ENCODE measurements at places on chromosomes 6 and 20.

DNA sequence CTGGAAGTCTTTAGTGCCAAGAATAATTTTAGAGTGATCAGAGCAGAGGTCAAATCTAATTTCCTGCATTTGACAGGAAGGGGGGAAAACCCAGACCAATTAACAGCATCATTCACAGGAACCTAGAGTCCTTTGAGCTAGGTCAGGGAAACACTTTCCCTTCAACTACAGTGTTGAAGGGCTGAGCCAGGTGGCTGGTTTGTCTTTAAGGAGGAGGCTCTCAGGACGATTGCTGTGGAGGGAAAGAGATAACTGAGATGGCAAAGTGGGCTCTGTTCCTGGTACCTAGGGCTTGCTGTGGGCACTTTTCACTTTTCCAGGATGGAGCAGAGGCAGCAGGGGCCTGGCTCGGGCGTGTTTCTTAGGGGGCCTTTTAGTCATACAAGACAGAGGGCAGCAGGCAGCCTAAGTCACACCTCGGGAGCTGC lies 111.9 kb downstream of the SCML4 start:
- H3K4me1 ChIP-seq, result peaks cover 28% of the 10 kb centered on the region
- no peak for DNase-seq
- H3K27ac ChIP-seq, result no peak overlapping the region
- H3K27me3 ChIP-seq, result peaks cover 25% of the 10 kb centered on the region

GRCh38 chr20:46118481-46119020 lies 437 bp downstream of the CD40 start:
- no peak for DNase-seq
- H3K36me3 ChIP-seq, result no peaks in the 10 kb centered on the region
- no peaks in the 10 kb centered on the region for H3K4me1 ChIP-seq
- peak overlapping the region; percentile 86 for H3K4me3 ChIP-seq
- no peak overlapping the region for H3K27ac ChIP-seq
- peaks cover 73% of the 10 kb centered on the region for H3K27me3 ChIP-seq

- no peak overlapping the region for H3K27ac ChIP-seq
- peaks cover 8% of the 10 kb centered on the region for H3K4me1 ChIP-seq
- DNase-seq, result no peak
- no peak overlapping the region for H3K4me3 ChIP-seq
- H3K27me3 ChIP-seq, result no peaks in the 10 kb centered on the region
- no peaks in the 10 kb centered on the region for H3K36me3 ChIP-seq
Observed at GRCh38 chr6:169445661-169446581, 192.3 kb upstream of the THBS2 start.

DNA sequence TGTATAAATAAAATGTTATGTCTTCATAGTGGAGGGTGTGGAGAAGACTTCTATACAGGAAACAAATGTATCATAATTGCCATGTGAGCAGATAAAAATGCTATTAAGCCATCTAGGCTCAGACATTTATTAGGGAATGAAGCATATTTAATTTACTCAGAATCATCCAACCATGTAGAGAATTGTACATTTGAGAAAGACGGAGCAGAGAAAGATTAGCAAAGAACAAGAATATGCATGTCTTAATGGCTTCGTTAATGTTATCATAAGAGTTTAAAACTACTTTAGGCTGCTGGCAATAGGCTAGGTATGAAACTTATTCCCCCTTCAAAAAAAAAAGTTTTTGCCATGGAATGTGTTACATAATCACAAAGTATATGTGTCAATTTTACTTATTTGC lies 6.1 kb downstream of the ANKRD6 start:
- no peak overlapping the region for H3K4me3 ChIP-seq
- peaks cover 7% of the 10 kb centered on the region for H3K36me3 ChIP-seq
- H3K27ac ChIP-seq, result no peak overlapping the region
- H3K4me1 ChIP-seq, result peaks cover 17% of the 10 kb centered on the region
- DNase-seq, result no peak

GRCh38 chr20:64083378-64083803 lies 807 bp downstream of the LKAAEAR1 start:
- H3K27ac ChIP-seq, result no peak overlapping the region
- H3K4me3 ChIP-seq, result peak overlapping the region; percentile 76
- peaks cover 57% of the 10 kb centered on the region for H3K27me3 ChIP-seq
- DNase-seq, result no peak
- H3K4me1 ChIP-seq, result peaks cover 22% of the 10 kb centered on the region

- H3K4me3 ChIP-seq, result no peak overlapping the region
- H3K4me1 ChIP-seq, result peaks cover 20% of the 10 kb centered on the region
- DNase-seq, result no peak
- H3K27ac ChIP-seq, result peak overlapping the region; percentile 12
- no peaks in the 10 kb centered on the region for H3K27me3 ChIP-seq
Observed at GRCh38 chr6:116447496-116448011, 13.6 kb upstream of the CALHM6 start.

DNA sequence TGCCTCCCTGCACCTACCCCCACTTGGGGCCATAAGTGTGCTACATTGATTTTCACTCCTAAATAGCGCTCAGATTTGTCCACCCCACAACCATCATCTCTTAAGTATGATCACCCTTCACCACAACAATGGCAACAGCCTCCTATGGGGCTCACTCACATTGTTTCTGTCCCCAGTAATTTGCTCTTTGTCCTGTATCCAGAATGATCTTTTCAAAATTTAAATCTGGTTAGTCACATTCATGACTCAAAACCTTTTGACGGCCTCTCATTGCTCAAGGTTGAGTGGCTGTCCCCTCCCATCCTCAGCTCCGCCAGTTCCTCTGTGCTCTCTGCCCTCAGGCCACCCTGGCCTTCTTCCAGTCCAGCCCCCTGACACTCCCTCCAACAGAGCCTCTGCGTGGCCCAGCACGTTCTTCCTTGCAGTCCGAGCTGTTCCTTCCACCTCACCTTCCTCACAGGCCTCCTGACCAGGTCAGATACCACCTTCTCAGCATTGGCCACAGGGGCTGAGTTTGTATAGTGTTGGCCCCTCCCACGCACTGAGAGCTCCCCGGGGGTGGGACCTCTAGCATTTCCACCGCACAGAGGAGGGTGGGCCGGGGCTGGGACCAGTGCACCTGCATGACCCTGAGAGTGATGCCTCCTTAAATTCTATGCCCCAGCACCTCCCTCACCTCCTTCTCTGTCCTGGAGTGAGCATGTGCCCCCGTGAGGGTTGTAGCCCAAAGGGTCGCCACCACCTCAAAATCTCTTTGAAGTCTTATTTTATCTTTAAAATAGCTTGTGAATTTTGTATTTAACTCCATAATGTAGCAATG lies 2.4 kb upstream of the PPP1R3G start:
- peak overlapping the region; percentile 62 for H3K4me3 ChIP-seq
- H3K27ac ChIP-seq, result peak overlapping the region; percentile 83
- peaks cover 6% of the 10 kb centered on the region for H3K4me1 ChIP-seq

- no peaks in the 10 kb centered on the region for H3K36me3 ChIP-seq
- no peak overlapping the region for H3K27ac ChIP-seq
- DNase-seq, result no peak
- H3K27me3 ChIP-seq, result no peaks in the 10 kb centered on the region
- peaks cover 3% of the 10 kb centered on the region for H3K4me1 ChIP-seq
- H3K4me3 ChIP-seq, result no peak overlapping the region
Observed at GRCh38 chr6:104462811-104463599, 396.7 kb downstream of the HACE1 start.

GRCh38 chr20:16434062-16434664 lies 139.1 kb downstream of the KIF16B start:
- H3K36me3 ChIP-seq, result peaks cover 22% of the 10 kb centered on the region
- no peaks in the 10 kb centered on the region for H3K27me3 ChIP-seq
- no peak overlapping the region for H3K27ac ChIP-seq
- H3K4me1 ChIP-seq, result no peaks in the 10 kb centered on the region
- peak; percentile 69 for DNase-seq
- no peak overlapping the region for H3K4me3 ChIP-seq

GRCh38 chr6:35824552-35825192 lies 19.5 kb downstream of the LHFPL5 start:
- no peak overlapping the region for H3K27ac ChIP-seq
- no peak for DNase-seq

DNA sequence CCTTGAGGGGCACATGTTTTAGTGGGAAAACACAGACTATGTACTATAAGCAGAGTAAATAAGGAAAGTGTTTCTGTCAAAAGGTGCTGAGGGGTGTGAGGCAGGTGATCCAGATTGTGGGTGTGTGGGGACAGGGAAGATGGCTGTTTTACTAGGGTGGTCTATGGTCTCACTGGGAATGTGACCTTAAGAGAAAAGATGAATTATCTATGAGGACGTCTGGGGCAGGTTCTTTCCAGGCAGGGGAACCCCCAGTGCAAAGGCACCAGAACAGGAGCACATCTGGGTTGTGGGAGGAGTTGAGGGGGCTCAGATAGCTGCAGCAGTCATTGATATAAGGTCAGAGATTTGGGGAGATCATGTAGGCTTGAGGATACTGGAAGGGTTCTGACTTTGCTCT lies 18.2 kb upstream of the POLR1H start:
- no peak for DNase-seq
- H3K27ac ChIP-seq, result no peak overlapping the region
- no peaks in the 10 kb centered on the region for H3K27me3 ChIP-seq
- H3K4me1 ChIP-seq, result peaks cover 10% of the 10 kb centered on the region
- no peaks in the 10 kb centered on the region for H3K36me3 ChIP-seq

DNA sequence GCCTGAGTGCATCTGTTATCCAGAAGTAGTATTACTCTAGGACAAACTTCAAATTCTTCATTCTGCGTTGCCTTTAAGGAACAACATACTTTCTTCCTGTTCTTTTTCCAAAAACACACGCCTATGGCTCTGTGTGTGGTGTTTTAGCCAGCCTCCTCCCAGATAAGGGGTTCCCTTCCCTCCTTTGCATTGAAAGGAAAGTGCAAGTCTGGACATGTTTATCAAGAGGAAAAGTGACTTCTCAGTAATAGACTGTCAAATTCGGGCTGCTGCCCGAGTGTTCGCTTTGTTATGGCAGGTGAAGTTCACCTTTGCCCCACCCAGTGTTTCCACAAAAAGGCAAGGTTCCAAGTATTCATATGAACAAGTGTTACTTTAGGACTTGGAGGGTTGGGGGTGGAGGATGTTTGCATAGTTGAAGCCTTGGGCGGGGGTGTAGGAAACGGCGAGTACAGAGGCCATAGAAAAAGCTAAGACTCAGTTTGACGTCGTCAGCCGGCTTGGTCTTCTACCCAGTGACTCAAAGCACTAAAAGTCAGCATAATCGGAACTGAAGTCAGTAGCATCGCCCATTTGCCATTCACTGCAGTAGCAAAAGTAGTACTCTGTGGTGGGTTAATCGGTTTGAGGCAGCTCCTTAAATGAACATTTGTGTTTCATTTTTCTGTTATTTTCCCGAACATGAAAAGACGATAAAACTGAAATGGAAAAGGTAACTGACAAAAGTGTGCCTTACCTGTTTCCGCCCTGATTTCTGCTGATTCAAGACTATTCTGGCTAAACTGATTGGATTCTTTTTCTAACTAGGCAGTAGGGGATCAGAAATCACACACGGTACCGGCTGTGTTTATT lies 12.5 kb downstream of the PRDM1 start:
- peaks cover 40% of the 10 kb centered on the region for H3K4me1 ChIP-seq
- peak overlapping the region; percentile 82 for H3K4me3 ChIP-seq

GRCh38 chr6:47141963-47142362 lies 99.8 kb upstream of the ADGRF1 start:
- no peaks in the 10 kb centered on the region for H3K27me3 ChIP-seq
- H3K4me1 ChIP-seq, result peaks cover 14% of the 10 kb centered on the region
- H3K36me3 ChIP-seq, result no peaks in the 10 kb centered on the region
- no peak for DNase-seq
- no peak overlapping the region for H3K27ac ChIP-seq
- no peak overlapping the region for H3K4me3 ChIP-seq

DNA sequence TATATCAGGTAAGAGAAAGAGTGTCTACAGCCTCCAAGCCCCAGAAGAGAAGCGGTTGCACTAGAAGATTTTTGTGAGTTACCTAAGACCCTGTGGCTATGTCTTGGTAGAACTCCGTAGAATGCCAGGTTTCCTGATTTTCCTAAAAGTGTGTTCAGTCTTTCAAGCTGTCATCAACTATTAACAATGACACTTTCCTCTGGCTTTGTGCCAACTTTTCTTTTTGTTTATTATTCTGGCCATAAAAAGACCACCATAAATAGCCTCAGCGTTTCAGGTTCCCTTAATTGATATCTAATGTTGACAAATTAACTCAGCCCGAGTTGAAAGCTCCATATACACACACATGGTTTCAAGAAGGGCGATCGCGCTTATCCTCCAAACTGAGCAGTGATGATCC lies 1.2 kb downstream of the PAK5 start:
- H3K27me3 ChIP-seq, result peaks cover 41% of the 10 kb centered on the region
- H3K4me3 ChIP-seq, result peak overlapping the region; percentile 89
- peaks cover 5% of the 10 kb centered on the region for H3K4me1 ChIP-seq
- no peaks in the 10 kb centered on the region for H3K36me3 ChIP-seq

DNA sequence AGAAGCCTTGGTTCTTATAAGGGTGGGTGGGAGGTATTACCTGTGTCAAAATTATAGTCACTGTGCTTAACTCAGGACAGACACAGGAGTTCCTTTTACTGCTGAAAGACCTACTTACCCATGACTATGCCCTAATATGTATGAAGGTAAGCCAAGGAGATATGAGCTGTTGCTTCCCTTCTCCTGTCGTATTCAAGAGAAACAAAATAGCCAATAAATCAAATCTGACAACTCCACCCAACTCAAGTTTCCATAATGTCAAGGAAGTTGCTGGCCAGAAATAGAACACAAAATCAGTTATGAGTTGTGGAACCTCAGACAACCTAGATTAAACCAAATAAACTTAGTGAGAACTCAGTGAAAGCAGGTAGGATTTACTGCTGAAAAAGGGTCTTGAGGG lies 25.1 kb downstream of the ZNF133 start:
- H3K4me1 ChIP-seq, result peaks cover 4% of the 10 kb centered on the region
- H3K27me3 ChIP-seq, result no peaks in the 10 kb centered on the region
- H3K36me3 ChIP-seq, result peaks cover 52% of the 10 kb centered on the region
- H3K4me3 ChIP-seq, result peak overlapping the region; percentile 7
- H3K27ac ChIP-seq, result peak overlapping the region; percentile 84

DNA sequence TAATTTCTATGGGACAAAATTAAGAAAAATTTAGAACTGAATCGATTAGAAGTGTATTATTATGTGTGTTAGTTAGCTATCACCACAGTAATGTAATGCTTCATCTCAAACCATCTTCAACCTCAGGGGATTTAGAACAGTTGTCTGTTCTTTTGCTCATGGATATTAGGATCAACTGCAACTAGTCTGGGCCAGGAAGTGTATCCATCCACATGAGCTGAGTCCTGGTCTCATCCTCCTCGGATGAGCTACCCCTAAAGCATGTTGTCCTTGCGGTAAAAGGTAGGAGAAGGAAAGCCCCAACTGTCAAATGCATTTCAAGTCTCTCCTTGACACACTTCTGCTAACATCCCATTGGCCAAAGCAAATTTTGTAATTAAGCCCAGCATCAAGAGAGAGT lies 537.7 kb downstream of the KIF16B start:
- H3K4me3 ChIP-seq, result no peak overlapping the region
- no peaks in the 10 kb centered on the region for H3K27me3 ChIP-seq
- H3K27ac ChIP-seq, result no peak overlapping the region
- no peaks in the 10 kb centered on the region for H3K36me3 ChIP-seq
